Naive B cell (primary cell): ENCODE measurements at places on chromosomes 5 and 9. TPM values are rescaled to one million over a fixed set of nuclear protein-coding genes. Genes with fewer than 3 reads are reported as not detected.

DNA sequence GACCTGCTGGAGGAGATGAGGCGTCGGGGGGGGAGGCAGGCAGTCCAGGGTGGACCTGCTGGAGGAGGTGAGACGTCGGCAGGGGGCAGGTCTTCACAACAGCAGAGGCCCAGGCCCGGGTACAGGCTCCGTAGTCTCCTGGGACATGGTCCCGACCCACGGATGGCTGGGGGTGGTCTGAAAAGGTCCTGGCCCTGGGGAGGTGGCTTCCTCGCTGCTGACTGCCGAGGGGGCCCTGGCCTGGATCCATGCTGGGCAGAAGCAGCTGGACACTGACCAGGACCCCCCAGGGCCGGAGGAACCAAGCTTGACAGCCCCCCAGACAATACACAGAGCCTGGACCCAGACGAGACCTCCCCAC lies 8.5 kb downstream of the EGFL7 start:
- no peak overlapping the region for H3K27ac ChIP-seq
- no peak overlapping the region for H3K4me3 ChIP-seq
- no peaks in the 10 kb centered on the region for H3K36me3 ChIP-seq

The NOTCH1 gene
- 2.8 TPM for polyA plus RNA-seq

DNA sequence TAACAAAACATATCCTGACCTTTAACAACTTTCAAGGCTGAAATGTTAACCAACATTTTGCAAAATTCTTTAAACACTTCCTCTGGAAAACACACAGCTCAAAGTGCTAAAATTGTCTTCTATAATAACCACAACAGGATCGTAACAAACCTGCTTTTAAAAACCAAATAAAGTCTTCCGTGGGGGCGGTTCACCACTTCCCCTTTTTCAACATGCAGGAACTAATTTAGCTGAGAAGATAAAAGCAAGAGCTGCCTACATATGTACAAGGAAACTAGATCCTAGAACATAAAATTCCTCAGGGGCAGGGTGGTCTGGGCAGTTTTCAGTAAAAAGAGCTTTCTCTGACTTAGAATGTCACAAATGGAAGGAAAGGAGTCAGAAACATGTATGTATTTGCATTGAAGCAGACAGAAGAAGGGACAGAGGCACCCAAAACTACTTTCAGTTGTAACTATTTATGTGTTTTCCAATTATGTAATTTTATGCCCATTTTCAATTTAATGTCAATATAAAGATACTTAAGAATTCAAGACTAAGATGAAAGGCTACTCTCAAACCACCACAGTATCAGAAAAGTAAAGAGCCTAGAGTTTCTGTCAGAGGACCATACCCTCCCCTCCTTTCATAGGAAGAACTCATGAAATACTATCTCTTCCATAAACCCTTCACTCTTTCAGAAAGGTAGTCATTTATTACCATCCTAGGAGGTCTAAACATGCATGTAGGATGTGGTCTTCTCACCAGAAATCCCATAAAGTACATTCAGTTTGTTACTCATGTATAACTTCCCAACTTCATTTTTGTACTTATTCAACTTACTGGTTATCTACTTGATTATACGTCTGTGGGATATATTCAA lies 185.9 kb upstream of the RASA1 start:
- peak; percentile 69 for DNase-seq
- H3K27me3 ChIP-seq: no peaks in the 10 kb centered on the region
- H3K4me1 ChIP-seq: peaks cover 49% of the 10 kb centered on the region
- H3K36me3 ChIP-seq: peaks cover 4% of the 10 kb centered on the region
- peak overlapping the region; percentile 81 for H3K27ac ChIP-seq

The TRIM14 gene
- 26.1 TPM for polyA plus RNA-seq

DNA sequence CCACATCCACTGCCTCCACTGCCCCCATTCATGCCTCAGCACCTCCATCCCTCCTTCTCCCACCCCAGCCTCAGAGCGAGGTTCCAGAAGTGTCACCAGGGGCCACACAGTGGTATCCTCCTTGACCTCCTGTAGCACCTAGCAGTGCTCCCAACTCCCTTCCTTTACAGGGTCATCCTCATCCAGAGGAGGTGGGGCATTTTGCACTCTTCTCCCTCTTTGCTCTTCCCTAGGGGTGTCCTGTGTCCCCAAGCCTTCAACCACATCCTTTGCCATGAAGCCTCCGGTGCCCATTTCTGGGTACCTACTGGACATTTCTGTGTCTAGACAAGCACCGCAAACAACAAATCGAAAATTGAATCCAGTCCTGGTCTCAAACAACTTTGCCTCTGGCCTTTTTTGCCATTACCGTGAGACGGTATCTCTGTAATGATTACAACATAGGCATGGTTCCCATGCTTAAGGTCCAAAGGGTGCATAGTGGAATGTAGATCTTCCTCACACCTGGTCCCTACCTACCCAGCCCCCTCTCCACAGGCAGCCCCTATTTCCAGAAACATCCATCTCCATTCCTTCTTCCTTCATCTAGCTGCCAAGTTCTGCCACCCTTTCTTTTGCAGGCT lies 17.6 kb downstream of the WWC1 start:
- peaks cover 5% of the 10 kb centered on the region for H3K27me3 ChIP-seq
- no peak for DNase-seq
- no peaks in the 10 kb centered on the region for H3K4me1 ChIP-seq
- no peak overlapping the region for H3K27ac ChIP-seq
- no peak overlapping the region for H3K4me3 ChIP-seq
- H3K36me3 ChIP-seq: no peaks in the 10 kb centered on the region

The C5orf58 gene
- not detected for polyA plus RNA-seq
